ENCODE measurements at places on chromosomes 16 and 17.

- no peak for DNase-seq
Measured at GRCh38 chr17:13030459-13031300, 12.9 kb upstream of the ELAC2 start.

DNA sequence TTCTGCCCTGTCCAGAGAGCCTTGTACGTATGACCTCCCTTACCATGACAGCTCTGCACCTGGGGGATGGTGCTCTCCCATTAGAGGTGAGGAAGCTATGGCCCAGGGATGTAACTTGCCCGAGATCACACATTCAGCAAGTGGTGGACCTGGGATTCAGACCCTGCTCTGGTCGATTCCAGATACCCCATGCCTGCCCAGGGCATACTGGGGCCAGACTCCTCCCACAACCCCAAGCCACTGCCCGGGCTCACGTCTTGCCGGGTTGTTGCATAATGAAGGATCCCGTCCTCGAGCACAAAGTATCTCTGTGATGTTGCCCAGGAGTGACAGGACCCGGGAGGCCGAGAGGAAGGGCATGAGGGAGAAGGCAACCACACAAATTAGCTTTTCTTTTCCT lies 2.1 kb downstream of the OSBPL7 start:
- DNase-seq: no peak

DNA sequence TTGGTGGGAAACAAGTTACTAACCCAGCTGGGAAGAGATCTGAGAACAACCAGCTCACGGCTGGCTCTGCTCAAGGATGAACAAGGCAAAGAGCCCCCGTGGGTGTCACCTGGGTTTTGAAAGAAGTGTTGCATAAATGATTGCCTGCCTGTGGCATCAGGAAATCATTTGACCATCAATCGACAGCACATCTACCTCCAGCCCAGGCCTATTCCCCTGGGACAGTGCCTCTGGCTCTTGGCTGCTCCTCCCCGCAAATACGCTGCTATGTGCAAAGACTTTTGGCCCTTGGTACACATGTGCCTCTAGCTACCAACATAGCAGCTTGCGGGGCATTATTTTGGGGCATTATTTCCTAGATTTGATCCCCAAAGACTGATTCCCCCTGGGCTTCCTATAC lies 39.4 kb upstream of the SMPD3 start:
- no peak for DNase-seq

- DNase-seq: no peak
Measured at GRCh38 chr16:727291-727977, 528 bp downstream of the HAGHL start.

GRCh38 chr17:9427465-9428315 lies 147.9 kb downstream of the STX8 start:
- DNase-seq: no peak

- no peak for DNase-seq
Measured at GRCh38 chr16:9797306-9797705, 384.9 kb downstream of the GRIN2A start.

- no peak for DNase-seq
Measured at GRCh38 chr17:32482568-32483320, 4.0 kb upstream of the CDK5R1 start.

DNA sequence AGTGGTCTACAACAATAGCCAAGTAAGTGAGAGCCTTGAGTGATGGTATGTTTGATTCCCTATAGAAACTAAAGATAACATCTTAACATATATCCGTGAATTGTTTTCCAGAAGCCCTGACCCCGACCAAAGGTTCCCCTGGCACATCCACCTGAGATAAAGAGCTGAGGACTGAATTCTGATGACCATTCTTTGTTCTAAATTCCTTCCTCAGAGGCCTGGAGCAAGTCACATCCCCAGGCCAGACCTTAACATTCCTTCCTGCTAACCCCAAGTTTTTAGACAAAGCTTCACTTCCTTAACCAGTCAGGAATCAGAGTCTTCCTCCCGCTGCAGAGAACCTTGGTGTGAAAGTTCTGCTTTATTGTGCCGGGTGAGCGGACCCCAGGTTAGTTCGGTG lies 83.3 kb downstream of the PMP22 start:
- no peak for DNase-seq

DNA sequence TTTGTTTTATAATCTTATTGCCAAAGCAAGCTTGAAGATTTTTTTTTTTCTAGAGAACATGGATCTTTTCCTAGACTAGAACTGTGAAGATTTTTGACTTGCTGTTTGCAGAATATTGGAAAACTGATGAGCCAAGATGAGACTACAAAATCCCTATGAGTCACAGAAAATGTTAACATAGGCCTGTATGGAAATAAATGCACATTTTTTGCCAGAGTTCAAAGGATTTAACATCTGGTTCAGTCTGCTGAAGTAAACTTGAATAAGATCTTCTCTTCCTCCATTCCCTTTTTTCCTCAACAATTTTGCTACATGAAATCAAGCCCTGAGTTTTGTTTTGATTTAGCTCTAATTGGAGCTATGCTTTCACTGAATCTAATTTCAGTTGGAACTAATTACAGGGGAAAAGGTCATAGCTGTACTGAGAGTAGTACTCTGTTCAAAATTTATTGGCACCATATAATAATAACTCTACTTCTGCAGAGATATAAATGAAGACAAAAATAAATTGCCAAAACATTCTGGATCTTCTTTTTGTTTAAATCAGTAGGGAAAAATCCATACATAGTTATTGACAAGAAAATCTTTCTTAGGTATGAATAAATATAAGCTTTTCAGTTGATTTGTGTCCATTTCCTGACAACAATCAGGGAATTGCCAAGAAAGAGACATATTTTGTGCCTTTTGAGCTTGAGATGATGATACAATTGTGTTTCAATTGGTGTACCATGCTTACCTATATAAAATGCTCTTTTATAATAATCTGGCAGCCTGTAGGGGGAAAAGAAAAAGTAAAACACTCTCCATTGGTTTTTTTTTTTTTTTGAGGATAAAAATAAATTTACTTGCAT lies 387.5 kb upstream of the GOT2 start:
- DNase-seq: no peak

DNA sequence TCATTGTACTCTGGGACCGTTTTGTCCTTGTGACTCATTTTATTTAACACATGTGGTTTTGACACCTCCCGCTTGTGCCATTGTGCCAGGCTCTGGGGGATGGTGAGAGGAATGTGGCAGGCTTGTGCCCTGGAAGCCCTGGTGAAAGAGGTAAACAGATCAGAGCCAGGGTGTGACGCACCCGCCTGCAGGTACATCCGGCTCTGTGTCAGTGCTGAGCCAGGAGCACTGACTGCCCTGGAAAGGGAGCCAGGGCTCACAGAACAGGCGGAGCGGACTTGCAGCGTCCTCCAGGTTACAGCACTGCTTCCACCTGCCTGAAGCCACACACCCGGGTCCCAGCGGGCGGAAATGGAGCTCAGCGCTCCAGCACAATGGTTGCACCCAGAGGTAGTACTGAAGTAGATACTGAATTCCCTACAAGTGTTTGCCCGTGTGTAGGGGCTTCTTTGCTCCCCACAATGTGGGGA lies 30.6 kb downstream of the CDRT15 start:
- DNase-seq: no peak

GRCh38 chr16:66713076-66713475 lies 16.5 kb upstream of the CMTM4 start:
- DNase-seq: no peak

DNA sequence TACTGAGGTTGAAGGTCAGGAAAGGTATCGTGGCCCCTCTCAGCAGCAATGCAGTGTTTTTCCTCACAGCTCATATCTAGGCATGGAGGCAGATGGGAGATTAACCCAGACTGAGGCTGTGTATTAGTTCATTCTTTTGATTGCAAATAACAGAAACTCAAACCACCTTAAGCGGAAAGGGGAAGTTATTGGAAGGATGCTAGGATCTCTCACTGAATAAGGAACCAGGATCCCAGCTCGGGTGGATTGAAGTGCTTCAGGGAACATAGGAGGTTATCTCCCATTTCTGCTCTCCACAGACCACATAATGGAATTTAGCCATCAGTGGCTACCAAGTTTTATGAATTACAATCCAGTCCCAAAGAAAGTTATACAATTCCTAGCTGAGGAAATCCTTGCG lies 8.2 kb downstream of the ZNF689 start:
- DNase-seq: no peak

GRCh38 chr17:69284646-69285045 lies 42.3 kb downstream of the ABCA5 start:
- DNase-seq: no peak

- DNase-seq: no peak
Measured at GRCh38 chr17:50396261-50397110, 837 bp downstream of the LRRC59 start.

GRCh38 chr16:47928008-47928407 lies 227.8 kb downstream of the ABCC12 start:
- no peak for DNase-seq

DNA sequence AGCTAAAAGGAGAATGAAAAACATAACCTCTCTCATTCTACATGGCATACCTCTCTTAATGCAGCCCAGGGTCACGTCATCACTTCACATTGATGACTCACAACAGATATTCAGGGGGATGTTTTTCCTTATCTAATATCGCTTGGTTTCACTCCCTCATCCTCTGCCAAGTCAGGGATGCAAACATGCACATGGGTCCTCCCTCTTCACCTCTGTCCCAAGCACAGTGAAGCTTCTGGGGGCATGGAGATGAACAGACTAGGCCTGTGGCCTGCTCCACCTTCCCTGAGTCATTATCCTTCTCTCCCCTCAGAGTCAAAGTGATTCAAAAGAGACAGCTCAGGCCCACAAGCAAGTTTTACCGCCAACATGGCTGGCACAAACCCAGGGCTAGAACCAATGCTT lies 2.3 kb upstream of the MT2A start:
- DNase-seq: no peak

DNA sequence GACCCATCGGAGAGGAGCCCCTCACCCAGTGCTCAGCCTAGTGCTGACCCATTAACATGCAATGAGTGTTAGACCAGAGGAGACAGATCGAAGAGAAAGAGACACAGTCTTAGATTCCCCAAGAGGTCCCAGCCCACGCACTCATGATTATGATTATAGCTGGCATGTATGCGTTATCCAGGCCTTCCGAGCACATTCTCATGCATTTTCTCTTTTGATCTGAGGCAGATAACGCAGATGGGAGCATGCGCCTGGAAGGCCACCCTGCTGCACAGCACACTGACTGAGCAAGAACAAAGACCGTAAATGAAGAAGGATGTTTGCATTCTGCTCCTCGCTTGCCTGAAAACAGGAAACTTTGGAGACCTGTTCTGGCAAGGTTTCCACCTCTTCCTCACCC lies 232.7 kb downstream of the SOX9 start:
- DNase-seq: no peak

GRCh38 chr16:58343562-58343961 lies 48.7 kb upstream of the GINS3 start:
- no peak for DNase-seq

- no peak for DNase-seq
Measured at GRCh38 chr16:84827131-84827574, 7.4 kb downstream of the CRISPLD2 start.

DNA sequence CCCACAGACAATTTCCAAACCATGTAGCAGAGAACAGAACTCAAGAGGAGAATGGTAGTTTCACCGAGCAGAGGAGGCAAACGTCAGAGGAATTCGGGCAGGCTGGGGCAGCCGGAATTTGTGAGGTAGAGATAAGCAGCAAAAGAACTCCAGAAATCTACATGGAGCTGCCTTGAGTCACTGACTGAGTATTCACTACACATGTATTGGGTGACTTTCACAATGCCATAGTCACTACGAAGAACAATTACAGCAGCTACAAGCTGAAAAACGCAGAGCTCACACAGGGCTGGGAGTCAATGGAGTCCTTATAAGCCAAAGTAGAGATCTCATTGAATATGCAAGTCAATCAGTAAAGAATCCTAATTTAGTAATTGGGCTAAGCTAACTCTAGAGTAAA lies 13.4 kb downstream of the CMC2 start:
- DNase-seq: no peak
